Renal pelvis (tissue), 12 donors: ENCODE measurements at places on chromosomes 12 and 14.

DNA sequence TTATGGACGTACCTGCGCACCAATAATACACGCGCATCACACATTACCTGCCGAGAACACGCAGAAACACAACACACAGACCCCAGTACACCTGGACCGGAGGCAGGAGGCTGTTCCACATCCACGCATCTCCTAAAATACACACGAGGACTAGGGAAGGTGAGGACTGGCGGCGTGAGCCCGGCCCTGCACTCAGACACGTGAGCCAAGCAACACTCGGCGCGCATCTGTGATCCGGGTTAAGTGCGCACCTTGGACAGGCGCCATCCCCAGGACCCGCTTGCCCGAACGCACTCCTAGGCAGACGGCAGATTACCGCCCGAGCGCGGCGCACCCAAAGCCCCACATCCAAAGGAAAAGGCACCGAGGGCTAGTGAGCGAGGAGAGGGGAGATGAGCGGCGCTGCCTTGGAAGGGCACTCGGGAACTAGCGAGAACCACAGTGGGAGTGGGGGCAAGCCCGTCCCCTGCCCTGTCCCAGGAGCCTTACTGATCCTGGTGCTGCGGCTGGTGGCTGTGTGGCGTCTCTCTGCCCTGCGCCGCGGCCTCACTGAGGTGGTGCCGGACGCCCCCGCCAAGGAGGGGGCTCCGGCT lies 417 bp downstream of the GLS2 start:
- peak; percentile 34 for DNase-seq

DNA sequence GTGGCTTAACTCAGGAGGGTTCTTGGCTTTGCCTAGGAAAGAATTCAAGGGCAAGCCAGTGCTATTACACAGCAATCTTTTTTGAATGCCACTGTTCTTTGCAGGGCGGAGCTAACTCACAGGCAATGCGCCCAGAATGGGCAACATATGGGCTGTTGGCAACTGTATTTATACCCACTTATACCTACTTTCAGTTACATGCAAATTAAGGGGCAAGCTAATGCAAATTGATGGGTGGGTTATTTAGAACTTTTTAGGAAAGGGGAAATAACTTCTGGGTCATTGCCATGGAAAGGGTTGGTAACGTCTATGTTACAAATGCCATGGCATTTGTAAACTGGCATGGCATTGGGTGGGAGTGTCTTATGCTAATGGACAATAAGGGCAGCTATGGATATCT lies 85.4 kb downstream of the C12orf50 start:
- no peak for DNase-seq

DNA sequence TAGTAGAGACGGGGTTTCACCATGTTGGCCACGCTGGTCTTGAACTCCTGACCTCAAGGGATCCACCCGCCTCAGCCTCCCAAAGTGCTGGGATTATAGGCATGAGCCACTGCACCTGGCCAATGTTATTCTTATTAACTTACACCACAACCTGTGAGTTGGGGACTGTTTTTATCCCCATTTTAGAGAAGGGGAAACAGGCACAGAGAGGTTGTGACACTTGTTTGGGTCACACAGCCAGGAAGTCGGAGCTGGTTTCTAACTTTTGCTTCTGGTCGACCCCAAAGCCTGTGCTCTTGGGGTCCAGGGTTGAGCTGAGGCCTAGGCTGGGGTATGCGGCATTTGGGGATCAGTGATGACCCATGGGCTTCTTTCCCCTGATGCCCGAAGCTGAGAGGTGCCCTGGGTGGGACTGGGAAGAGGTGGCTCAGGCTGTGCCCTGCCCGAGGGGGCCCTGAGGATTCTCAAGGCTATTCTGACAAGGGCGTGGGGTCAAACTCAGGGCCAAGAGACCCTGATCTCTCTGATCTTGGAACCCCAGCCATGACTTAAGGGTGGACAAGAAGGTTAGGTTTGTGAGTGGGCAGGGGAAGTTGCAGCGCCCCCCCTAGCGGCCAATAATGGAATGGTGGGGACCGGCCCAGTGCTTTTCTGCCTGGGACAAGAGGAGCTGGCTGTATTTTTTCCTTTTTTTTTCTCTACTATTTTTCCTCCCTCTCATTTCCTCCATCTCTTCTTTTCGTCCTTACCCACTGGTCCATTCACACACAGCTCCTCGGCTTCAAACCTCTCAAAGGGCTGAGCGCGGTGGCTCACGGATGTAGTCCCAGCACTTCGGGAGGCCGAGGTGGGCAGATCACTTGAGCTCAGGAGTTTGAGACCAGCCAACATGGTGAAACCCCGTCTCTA lies 3.0 kb downstream of the SDSL start:
- DNase-seq, result no peak

DNA sequence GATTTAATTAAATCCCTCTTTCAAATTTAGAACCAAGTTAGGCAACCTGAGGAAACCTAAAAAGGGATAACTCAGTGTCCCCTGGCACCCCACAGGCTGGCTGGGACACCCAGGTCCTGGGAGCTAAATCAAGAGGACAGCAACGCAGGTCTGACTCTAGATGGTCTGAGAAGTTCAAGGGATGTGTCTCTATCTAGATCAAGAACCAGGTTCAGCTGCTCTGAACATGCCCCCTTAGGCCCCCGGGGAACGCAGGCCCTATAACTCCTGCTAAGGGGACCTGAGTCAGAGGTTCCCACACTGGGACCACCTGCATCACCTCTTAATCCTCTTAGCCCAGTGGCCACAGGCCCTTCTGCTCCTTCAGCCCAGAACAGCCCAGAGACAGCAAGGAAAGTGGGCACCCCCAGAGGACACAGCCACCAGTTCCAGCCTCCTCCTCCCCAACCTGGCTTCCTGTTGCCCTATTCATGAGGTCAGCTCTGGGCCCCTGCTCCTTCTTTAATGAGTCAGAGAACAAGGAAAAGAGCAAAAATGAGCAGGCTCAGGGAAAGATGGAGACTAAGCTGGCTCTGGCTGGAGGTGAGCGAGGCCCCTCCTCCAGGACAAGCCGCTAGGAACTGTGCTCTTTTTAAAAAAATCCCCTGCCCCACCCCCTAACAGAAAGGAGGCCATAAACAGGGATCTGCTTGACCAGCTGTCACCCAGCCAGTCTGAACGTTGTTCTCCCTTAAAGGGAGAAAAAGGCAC lies 10.8 kb downstream of the PITPNM2 start:
- no peak for DNase-seq

- DNase-seq, result no peak
Observed at GRCh38 chr14:53496668-53497067, 343.5 kb upstream of the DDHD1 start.

- no peak for DNase-seq
Observed at GRCh38 chr14:62665286-62665685, 380.0 kb downstream of the KCNH5 start.

DNA sequence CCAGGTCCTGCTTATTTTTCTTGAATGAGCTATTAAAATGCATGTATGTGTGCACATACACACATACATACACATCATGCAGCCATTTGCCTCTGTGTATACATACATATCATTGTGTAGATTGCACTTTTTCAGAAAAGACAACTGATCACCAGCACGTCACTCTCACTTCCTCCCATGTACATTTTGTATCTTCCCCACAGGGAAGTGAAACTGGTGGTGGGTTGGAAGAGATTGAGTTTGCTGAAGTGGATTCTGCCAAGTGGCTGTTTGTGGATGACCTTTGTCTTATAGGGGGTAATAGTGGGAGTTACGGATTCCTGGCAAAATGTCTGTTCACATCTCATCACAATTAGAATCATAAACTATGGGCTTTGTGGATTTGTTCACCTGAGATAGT lies 448.6 kb downstream of the RAD51B start:
- DNase-seq, result no peak

DNA sequence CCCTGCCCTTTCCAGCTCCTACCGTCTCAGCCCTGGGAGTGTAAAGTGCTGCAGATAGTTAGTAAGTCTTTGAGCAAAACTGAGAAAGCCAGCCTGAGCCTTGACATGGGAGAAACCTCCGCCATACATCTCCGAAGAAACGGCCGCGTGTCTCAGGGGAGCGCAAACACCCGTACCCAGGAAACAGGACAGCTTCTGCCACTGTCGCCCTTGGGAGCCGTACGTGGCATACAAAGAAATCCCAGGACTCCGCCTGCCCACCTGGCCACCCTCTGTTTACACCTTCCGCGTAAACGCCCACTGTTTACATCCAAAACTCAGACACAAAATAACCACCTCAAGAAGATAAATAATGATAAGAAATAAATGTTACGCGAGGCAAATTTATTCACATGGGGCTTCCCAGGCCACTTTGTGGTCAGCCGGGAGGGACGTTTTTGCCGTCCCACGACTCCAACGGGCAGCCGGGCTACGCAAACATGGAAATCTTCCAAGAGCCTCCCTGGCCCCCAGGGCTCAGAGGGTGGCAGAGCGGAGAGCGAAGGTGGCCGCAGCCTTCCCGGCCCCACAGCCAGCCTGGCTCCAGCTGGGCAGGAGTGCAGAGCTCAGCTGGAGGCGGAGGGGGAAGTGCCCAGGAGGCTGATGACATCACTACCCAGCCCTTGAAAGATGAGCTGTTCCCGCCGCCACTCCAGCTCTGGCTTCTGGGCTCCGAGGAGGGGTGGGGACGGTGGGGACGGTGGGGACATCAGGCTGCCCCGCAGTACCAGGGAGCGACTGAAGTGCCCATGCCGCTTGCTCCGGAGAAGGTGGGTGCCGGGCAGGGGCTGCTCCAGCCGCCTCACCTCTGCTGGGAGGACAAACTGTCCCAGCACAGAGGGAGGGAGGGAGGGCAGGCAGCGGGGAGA lies at the start of gene BDKRB2:
Gene BDKRB2, plus strand, starts transcription at position 689 of the 908 bp plus-strand sequence. CDS start 32,269 bp downstream, outside the sequence.
- peak; percentile 89 for DNase-seq
